Stimulated activated CD8-positive, alpha-beta memory T cell treated with anti-CD3 and anti-CD28 coated beads, Interleukin-15, amount 100 ng/mL, for 4 hours (primary cell): ENCODE measurements at places on chromosomes 3 and 15.

- no peak for DNase-seq
Observed at GRCh38 chr3:567488-568185, 371.1 kb downstream of the CHL1 start.

- no peak for DNase-seq
Observed at GRCh38 chr3:71319771-71320170, 263.8 kb downstream of the FOXP1 start.

DNA sequence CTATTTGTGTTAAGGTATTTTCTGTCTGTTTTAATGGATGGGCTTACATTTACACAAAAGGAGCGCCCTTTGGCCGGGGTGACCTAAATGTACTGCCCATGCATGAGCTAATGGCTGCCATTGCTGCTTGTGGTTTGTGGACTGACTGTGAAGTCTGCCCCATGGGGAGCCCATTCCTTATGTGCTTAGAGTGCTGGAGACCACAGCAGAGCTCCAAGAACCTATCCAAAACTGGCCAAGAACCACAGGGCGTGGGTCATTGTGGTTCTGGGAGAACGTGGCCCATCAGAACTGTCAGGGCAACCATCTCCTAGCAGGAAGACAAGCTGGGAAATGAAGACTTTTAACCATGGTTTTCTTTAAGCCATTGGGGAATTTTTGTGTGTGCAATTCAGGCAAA is 105.3 kb downstream of the CHDH start:
- no peak for DNase-seq

- DNase-seq, result no peak
Observed at GRCh38 chr3:130470126-130470525, 46.9 kb upstream of the COL6A6 start.

- no peak for DNase-seq
Observed at GRCh38 chr3:66778777-66779176, 219.3 kb upstream of the KBTBD8 start.

DNA sequence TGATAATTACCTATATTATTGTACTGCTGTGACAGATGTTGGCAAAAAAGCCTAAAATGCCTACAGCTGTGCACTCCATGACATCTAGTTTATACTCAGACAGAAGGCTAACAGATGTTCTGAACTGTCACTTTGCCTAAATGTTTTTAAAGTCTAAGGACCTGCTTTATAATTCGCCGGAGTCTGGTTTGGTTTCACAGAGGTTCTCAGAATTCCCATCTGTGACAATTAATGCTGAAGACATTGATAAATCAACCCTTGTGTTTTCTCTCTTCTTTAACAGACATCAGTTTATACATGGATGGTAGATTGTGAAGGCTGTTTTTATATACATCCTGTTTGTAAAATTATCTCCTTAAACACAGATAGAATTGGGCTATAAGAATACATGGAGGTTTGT is 19.8 kb upstream of the SOX2 start:
- no peak for DNase-seq

DNA sequence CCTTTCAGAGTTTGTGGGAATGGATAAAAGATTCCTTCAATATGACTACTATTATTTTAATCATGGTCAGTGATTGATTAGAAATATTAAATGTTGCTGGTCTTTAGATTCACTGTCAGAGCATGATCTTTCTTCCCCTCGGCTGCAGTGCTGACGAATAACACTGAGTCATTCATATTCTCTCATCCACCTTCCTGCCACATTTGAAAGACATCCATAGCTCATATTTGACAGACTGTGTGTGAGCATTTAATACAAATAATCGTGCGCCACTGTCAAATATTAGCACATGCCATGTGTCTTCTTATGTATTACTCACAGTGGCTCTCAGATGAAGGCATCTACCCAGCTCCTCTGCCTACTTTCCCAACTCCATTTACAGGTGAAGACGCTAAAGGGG is 476.5 kb upstream of the TPRG1 start:
- no peak for DNase-seq

DNA sequence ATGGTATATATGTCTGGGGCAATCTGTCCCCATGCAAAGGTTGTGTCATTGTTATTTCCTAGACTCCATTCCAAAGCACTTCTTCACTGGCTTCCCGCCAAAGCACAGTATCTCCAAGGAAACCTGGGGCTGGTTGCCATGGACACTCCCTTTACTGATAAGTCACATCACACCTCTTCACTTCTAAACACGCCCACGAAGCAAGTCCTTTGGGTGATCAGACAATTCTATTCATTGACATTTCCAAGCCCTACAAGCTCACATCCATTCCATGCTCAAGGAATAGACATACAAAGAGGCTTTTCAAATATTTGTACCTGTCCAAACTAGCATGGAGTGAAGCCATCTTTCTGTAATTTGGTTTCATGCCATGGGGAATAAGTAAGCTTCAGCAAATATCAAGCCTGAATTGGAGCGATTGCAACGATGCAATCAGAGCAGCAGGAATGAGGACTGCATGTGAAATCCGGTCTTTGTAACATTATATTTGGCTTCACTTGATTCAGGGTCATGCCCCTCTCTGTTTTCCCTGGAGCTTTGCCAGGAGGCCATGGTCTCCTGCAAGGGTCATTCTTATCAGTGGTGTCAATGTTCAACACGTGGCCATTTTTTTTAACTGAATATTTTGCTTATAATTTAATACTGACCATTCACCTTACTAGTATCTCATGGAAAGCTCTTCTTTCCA is 201.6 kb upstream of the TMC3 start:
- no peak for DNase-seq

DNA sequence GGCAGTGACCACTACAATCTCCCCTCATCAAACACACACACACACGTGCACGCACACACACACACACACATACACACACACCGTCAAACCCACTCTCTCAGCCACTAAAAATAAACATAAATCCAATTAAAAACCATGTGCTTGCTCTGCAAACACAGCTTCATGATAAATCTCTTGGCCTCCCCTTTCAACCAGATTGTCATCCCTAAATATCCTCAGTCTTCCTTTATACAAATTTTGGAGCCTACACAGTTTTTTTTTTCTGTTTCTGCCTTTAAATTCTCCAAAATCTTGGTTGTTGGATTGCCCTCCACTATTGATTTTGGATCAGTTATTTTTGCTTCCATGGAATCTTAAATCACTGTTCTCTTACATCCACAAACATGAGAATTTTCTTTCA is 245.6 kb downstream of the SATB1 start:
- no peak for DNase-seq

GRCh38 chr15:90780916-90781315 is 63.8 kb downstream of the BLM start:
- DNase-seq, result no peak

GRCh38 chr15:78618064-78618463 is 2.7 kb downstream of the CHRNA3 start:
- DNase-seq, result no peak

- DNase-seq, result no peak
Observed at GRCh38 chr3:77093101-77093500, 53.2 kb downstream of the ROBO2 start.

- no peak for DNase-seq
Observed at GRCh38 chr3:139134678-139135372, 90.1 kb upstream of the PRR23C start.

- no peak for DNase-seq
Observed at GRCh38 chr3:113600418-113601182, 68.2 kb downstream of the SIDT1 start.

GRCh38 chr3:101994386-101994785 is 145.1 kb downstream of the NFKBIZ start:
- DNase-seq, result no peak

- DNase-seq, result no peak
Observed at GRCh38 chr3:144511346-144511745, 539.7 kb downstream of the DIPK2A start.

- no peak for DNase-seq
Observed at GRCh38 chr15:69118089-69118488, 42.3 kb upstream of the GLCE start.

- peak; percentile 42 for DNase-seq
Observed at GRCh38 chr15:73927476-73928240, 1.4 kb downstream of the LOXL1 start.

GRCh38 chr15:88284318-88284998 is 27.9 kb upstream of the NTRK3 start:
- no peak for DNase-seq

GRCh38 chr15:25960273-25960672 is 97.1 kb upstream of the ATP10A start:
- no peak for DNase-seq

DNA sequence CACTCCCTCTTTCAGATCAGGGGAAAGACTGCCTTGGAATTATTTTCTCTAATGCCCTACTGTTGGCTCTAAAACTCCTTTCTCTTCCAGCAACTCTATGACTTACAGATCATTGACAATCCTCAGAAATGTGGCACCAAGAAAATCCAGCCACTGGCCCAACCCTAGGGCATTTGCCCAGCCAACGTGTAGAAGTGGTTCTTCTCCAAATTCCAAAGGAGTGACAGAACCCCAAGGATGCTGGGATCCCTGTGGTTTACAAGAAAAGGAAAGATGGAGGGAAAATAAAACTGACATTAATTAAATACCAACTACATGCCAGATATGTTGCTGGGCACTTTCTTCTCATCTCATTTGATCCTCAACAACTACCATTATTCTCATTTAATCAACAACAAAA is 216.0 kb downstream of the NTRK3 start:
- DNase-seq, result no peak

GRCh38 chr15:101009176-101009575 is 90.0 kb downstream of the LRRK1 start:
- DNase-seq, result no peak

GRCh38 chr3:194275721-194276120 is 75.4 kb downstream of the CPN2 start:
- DNase-seq, result no peak

GRCh38 chr3:30894521-30895251 is at the start of gene GADL1:
Gene GADL1, minus strand, starts transcription at chr3:30894661. Its CDS starts 47 bp downstream, at chr3:30894614.
- DNase-seq, result no peak

DNA sequence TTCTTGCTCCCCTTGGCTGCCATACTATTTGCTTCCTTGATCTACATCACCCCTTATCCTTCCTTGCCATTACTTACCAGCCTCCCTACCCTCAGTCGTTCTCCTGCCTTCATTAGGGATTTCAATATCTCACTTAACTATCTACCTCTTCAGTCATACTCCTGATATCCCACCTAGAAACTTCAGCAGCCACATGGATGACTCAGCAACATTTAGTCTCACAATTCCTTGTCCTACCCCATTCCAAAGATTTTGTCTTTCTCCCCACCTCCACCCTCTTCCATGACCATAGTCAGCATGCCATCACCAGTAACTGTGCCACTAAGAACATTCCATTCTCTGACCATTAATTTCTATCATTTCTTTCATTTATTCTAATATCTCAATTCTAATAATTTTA is 18.4 kb downstream of the UPK1B start:
- no peak for DNase-seq

DNA sequence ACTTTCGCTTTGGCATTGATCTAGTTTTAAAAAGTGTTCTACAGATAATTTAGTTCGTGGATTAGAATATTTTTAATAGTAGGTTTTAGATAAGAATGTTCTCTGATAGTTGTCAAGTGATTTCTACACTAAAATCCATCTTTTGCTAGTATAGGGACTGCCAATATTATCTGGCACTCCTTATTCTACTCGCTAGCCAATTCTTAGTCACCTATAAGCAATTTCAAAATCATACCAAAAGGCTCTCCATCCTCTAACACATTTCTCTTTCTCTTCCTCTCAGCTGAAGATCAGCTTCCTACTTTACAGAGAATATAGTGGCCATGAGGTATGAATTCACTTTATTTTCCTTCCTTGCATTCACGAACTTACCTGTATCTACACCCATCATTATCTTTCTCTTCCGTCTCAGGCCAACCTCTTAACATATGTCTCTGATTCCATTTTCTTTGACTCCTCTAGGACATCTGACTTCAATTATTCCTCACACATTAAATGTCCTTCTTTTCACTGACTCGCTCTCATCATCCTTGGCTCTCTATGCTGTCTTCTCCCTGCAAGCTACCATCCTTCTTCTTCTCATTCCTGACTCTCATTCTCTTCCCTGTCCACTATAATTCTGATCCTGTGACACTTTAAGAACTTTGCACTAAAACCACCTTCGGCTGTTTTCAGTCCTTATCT is 35.5 kb downstream of the C3orf80 start:
- DNase-seq, result no peak

DNA sequence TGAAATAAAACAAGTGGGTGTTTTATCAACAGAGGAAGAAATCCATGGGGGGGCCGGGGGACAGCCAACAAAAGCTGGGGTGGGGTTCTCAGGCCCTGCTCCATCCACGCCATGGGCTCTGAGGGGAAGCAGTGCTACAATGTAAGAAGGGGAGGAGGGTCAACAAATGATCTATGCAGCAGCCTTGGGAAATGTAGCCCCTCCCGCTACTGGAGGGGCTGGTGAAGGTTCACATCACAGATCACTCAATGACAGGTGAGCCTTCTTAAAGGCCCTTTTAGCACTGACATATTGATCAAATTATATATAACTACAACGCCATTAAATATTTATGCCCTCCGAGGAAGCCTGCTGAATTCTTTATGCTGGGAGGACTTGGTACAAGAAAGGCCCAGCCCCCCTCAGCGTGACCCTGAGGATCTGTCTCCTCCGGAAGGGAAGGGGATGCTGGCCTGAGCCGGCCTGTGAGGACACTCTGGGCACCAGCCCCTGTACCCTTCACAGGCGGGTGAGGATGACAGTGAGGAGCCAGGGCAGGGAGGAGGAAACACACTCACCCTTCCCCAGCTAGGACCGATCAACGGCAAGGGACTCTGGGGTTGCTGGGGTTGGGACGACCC is 15.3 kb downstream of the TLE3 start:
- no peak for DNase-seq

GRCh38 chr3:134959516-134959915 is 164.5 kb downstream of the EPHB1 start:
- DNase-seq, result no peak

GRCh38 chr3:130783629-130784028 is 37.0 kb upstream of the PIK3R4 start:
- DNase-seq, result no peak

DNA sequence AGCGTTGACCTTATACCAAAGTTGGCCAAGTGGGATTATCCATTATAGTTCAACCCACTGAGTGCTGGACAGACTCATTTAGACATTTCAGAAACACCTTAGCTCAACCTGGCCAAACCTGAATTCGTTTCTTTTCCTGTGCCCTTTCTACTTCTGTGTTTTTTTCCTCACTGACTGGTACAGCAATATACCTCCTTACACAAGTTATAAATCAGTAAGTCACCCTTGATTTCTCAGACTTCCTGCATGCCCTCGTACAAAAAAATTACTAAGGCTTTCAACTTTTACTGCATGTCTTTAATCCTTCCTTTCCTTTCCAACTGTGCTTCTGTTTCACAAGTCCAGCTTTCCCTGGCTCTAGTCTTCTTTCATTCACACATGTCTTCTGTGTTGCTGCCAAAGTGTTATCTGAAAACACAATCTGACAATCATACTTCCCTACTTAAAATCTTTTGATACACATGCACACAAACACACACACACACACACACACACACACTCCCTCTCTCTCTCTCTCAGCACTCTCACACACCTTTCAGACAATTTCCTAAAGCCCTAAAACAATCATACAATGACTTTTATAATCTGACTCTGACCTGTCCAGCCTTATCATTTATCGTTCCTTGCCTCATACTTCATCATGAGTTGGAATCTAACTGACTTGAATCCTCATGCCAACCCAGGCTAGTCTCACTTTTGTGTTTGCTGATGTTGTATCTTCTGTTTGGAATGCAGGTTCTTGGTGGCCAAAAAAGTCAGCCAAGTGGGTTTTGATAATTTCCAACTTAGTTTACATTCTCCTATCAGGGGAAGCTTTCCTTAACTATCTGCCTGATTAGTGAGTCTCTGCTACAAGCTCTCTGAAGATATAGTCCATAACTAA is 436.4 kb downstream of the NAALADL2 start:
- DNase-seq, result no peak

- DNase-seq, result no peak
Observed at GRCh38 chr3:49401766-49402165, 10.0 kb downstream of the RHOA start.
